ENCODE measurements at places on chromosomes 6 and 20.

GRCh38 chr6:1473166-1473565 is 83.8 kb downstream of the FOXF2 start:
- no peak for DNase-seq

GRCh38 chr6:42519779-42520178 is 44.0 kb upstream of the UBR2 start:
- DNase-seq: no peak

- no peak for DNase-seq
Measured at GRCh38 chr6:65231616-65232015, 475.4 kb downstream of the EYS start.

- DNase-seq: no peak
Measured at GRCh38 chr6:139133262-139134063, 1.4 kb upstream of the HECA start.

DNA sequence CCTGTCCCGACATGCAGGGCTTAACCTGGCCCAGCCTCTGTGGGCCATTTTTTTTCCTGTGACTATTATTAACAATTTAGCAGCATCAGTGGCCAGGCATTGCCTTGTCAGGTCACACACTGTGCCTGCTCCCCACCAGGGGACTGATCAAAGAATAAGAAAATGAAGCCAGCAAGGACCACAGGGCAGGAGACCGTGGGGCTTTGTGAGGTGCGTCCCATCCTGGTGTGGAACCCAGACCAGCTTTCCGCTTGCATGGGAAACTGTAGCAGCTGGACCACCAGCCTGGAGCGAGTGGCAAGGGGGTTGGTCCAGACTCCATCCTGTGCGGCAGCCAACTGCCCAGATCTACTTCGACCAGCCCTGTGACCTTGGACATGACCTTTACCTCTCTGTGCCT is 218.3 kb downstream of the ANKRD60 start:
- DNase-seq: no peak
